ENCODE measurements at places on chromosomes 3 and 15. TPM values are rescaled to one million over a fixed set of nuclear protein-coding genes. Genes with fewer than 3 reads are reported as not detected.

Gene ALG3
- 34.0 TPM for total RNA-seq

Gene RTF1
- 29.5 TPM for total RNA-seq

Gene LAMB2
- total RNA-seq = 202 TPM

Gene FAM43A
- total RNA-seq = 14.1 TPM

Gene OTOL1
- total RNA-seq = not detected

Gene EID1
- total RNA-seq = 253 TPM

Gene TMEM158
- total RNA-seq = 19.3 TPM
